ENCODE measurements at places on chromosomes 16 and 17.

- DNase-seq: no peak
These were observed 365.8 kb upstream of the DYNLRB2 start for GRCh38 chr16:80175011-80175410.

- DNase-seq: no peak
These were observed 199.0 kb upstream of the SOX9 start for GRCh38 chr17:71921796-71922195.

GRCh38 chr17:81119223-81120148 is 45.8 kb upstream of the PVALEF start:
- peak; percentile 76 for DNase-seq

- no peak for DNase-seq
These were observed 1.3 kb upstream of the KRTAP4-7 start for GRCh38 chr17:41082626-41083025.

DNA sequence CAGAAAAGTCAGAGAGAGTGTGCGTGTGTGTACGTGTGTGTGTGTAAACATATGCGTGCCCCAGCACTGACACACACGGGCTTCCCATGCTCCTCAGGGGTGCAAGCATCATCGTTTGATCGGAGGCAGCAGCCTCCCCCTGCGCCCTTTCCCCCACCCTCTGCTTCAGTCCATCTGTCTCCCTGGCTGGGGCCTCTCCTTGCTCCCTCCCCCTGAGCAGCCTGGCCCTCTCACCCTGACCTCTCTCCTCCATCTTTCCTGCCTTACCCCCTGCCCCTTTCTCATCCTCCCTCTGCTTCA is 4.4 kb downstream of the STX1B start:
- no peak for DNase-seq

GRCh38 chr17:58032691-58033415 is 25.8 kb upstream of the SRSF1 start:
- DNase-seq: no peak

- DNase-seq: no peak
These were observed 26.2 kb upstream of the KIFC3 start for GRCh38 chr16:57828272-57829161.

DNA sequence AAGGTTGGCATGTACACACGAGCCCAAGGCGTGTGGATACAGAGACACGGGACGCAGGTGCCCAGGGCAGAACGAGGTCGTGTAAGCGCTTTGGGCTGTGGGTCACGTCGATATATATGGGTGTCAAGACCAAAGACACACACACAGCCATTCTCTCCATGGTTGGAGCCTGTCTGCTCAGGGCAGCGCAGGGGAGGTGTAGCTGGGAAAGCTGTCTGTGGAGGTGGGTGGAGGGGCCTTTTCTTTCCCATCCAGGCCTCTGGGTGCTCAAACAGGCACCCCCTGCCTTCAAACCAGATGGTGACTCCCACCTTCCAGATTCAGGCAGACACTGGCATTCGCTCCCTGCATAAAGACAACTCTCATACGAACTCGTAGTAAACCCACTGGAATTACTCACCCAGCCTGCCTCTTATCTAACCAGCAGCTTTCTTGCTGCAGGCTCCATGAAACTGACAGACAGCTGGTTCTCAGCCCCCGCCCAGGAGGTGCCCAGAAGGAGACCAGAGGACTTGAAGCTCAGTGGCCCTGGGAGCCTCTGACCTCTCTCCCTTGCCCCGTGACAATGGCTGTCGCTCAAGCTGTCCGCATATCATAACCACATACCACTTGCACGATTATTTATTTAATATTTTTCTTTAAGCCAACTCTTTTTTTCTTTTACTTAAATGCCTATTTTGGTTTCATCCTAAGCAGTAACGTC is 237.1 kb downstream of the KATNIP start:
- no peak for DNase-seq

- no peak for DNase-seq
These were observed 1.4 kb downstream of the DDX42 start for GRCh38 chr17:63775420-63775819.

DNA sequence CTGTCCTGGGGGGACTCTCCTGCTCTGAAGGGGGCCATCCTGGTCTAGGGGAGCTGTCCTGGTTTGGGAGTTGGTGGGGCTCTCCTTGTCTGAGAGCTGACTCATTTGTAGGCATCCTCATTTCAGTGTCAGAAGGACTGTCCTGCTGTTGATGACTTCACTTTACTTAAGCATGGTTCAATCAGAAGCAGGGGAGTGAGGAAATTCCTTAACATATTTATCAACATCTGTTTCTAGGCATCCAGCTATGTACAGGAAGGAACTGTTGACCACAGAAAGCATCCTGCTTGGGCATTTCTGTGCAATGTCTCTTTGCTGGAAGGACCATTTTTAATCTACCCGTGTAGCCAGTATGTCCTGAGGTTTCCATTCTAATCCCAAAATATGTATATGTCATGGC is 502.7 kb upstream of the HSBP1 start:
- no peak for DNase-seq

- no peak for DNase-seq
These were observed 38.4 kb downstream of the HIC1 start for GRCh38 chr17:2093349-2093748.

GRCh38 chr16:2205104-2205966 is at the start of gene MLST8:
Gene MLST8 (plus strand): TSS chr16:2205454. CDS start chr16:2206086, 632 bp downstream.
- peak; percentile 90 for DNase-seq

GRCh38 chr17:79210638-79211037 is 136.0 kb downstream of the ENGASE start:
- no peak for DNase-seq

- no peak for DNase-seq
These were observed 55.3 kb upstream of the ITGA2B start for GRCh38 chr17:44444735-44445105.

DNA sequence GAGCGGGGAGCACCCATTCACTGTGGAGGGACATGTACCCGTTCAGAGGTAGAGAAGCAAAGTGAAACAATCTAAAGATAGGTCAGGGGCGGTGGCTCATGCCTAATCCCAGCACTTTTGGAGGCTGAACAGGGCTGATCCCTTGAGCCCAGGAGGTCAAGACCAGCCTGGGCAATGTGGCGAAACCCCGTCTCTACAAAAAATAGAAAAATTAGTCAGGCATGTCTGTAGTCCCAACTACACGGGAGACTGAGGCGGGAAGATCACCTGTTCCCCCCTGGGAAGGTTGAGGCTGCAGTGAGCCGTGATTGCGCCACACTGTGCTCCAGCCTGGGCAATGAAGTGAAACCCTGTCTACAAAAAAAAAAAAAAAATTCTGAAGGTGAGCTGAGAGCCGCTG is 21.7 kb downstream of the MYL4 start:
- DNase-seq: no peak

DNA sequence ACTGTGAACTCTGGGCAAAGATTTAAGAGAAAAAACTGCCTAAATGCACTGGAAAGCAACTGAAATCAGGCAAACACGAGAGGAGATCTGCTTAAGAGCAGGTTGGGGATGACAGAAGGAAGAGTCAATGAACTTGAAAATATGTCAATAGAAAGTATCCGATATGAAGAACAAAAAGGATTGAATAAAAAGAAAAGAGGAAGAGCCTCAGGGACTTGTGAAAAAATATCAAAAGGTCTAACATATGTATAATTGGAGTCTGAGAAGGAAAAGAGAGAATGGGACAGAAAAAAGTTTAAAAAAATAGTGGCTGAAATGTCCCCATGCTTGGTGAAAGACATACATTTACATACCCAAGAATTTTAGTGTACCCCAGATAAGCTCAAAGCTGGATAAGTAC is 195.5 kb downstream of the COPRS start:
- DNase-seq: no peak

GRCh38 chr17:79410681-79411080 is 200.2 kb downstream of the RBFOX3 start:
- no peak for DNase-seq

DNA sequence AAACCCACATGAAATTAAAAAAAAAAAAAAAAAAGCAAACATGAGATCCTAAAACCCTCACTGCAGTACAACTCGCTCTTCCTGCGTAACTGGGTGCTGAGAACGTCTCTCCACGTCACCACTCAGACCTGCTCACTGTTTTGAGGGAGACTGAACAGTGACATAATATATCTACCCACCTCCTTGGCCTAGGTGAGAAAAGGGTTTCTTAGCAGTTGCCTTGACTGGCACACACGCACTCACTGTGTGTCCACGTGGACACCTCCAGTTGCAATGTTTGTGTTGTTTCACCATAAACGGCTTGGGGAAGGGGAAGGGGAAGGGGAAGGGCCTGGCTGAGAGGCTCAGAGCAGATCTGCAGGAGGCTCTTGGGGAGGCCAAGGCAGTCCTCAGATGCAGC is 32.0 kb downstream of the FANCA start:
- no peak for DNase-seq

DNA sequence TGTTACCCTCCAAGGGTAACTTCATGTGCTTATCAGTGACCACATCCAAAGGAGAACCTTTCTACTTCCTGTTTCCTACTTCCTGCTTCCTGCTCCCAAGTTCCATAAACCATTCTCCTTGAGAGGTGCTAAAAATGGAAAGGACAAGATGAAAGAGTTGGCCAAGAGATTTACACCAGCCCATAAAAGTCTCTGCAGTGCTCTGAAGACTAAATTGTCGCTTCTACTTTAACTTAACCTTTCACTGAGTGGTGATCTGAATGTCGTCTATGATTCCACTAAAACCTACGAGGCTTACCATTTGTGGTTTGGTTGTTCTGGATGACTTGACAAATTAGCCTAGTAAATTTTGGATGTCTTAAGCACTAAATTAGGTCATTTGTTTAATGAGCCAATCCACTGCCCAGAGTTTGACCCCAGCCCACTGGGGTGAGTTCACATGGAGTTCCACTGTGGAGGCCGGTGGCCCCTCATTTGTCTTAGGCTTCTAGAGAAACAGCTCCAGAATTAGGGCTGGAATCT is 333.1 kb downstream of the FOXL1 start:
- no peak for DNase-seq

- DNase-seq: no peak
These were observed 10.2 kb downstream of the PITPNM3 start for GRCh38 chr17:6546069-6546718.

DNA sequence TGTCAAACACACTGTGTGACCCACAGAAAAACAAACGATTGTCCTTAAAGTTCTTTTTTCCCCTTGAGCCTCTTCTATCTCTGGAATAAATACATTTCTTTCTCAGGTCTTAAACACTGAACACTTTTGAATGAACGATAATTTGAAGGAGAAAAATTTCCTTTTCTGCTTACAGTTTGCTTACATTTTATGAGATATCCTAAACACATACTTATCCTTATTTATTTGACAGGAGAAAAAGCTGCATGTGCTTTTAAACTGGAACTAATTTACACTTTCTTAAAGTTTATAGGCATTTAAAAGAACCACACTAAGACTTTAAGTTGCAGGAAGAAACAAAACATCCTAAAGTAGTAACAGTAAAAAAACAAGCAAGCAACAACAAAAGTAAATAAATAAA is 4.7 kb upstream of the IGF2BP1 start:
- DNase-seq: no peak

GRCh38 chr17:5745111-5745813 is 161.0 kb upstream of the NLRP1 start:
- no peak for DNase-seq
